ENCODE measurements at places on chromosomes 1 and 21.

DNA sequence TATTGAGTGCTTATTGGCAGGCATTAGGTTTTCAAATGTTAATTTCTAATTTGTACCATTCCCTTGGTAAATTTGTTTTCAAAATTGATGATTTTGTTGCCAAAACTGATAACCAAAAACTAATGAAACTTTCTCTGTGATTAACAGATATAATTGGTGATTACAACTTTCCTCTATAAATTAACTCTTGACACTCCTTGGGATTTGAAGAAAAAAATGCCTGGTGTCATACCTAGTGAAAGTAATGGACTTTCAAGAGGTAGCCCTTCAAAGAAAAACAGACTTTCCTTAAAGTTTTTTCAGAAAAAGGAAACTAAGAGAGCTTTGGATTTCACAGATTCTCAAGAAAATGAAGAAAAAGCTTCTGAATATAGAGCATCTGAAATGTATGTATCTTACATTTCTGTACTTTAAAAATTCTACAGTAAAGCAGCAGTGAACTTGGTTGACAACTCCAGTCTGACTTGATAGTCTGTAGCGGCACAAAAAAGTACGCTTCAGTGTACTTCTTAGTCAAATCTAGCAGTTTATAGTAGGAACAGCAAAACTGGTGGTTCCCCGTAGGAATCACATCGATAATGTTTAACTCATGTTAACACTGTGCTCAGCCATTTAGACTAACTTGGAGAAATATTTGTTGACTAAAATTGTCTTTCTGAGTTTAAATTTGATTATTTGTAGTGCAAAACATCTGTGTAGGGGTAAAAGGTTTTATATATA lies 3.0 kb downstream of the USP1 start:
- no peak for DNase-seq

- DNase-seq = no peak
Measured at GRCh38 chr1:170806961-170807360, 128.4 kb upstream of the MROH9 start.

- no peak for DNase-seq
Measured at GRCh38 chr1:30668024-30668423, 55.4 kb downstream of the MATN1 start.

GRCh38 chr21:36757196-36757595 lies 58.3 kb downstream of the SIM2 start:
- no peak for DNase-seq

DNA sequence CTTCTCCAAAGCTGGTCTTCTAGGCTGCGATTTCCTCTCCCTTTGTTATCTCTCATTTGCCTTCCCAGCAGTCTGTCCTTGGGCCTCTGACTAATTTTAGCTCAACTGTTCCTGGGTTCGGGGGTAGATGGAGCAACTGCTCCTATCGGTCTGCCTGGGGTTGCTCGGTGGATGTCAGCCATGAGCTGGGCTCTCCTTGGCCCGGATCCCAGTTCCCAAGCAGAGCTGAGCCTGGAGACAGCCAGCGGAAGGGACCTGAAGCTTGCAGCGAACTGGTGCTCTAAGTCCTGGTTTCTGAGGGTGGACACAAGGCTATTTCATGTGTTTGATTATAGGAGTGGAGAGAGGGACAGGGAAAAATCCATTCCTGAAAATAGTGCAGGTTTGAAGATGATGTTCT lies 423.0 kb downstream of the RPS6KC1 start:
- no peak for DNase-seq

GRCh38 chr21:44262338-44263056 lies 800 bp upstream of the DNMT3L start:
- DNase-seq = no peak

DNA sequence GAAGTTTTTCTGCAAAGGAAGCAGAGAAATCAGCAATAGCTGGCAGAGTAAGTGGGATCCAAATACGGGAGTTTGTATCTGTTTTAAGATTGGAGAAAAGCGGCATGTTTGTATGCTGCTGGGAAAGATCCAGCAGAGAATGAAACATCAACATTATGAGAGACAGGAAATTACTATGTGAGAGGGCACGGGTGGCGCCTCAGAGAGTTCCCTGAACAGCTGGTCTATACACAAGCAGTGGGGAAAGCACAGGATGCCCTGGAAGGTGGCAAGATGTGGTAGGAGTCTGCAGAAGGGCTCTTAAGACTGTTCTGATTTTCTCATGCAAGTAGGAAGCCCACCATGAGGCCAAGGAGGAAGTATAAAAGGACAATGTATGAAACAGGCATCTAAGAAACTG lies 130.4 kb downstream of the RERE start:
- DNase-seq = no peak

DNA sequence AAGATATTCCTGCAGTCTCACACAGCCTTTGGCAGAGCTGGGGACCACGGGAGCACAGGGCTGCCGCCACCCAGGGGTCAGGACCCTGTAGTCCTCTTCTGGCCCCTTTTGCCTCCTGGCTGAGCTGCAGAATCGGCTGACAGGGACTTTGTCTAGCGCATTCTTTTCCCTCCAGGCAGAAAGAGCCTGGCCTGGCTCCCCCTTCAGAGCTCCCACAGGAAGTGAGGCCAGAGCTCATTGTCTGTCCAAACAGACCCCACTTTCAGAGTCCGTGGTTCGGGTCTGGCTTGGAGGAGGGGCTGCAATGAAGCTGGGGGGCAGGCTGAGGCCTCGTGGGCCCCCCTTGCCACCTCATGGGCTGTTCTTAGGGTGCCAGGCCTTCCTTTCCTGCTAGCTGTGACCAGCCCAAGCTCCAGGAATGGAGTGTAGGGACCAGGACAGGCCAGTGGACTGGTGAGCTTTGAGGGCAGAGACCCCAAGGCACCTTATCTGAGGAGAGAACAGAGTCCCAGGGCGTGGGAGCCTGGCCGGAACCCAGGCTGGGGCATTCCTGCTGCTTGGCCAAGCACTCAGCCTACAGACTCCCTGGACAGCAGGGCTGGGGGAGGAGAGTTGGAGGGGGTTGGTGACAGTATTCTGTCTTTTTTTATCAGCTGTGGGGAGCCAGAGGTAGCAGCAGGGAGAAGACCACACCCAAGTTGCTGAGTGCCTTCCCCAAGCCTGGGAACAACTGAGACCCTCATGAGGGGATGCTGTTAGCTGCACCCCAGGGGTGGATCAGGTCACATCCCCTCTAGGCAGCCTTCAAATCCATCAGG lies 4.7 kb downstream of the CELSR2 start:
- DNase-seq = no peak

DNA sequence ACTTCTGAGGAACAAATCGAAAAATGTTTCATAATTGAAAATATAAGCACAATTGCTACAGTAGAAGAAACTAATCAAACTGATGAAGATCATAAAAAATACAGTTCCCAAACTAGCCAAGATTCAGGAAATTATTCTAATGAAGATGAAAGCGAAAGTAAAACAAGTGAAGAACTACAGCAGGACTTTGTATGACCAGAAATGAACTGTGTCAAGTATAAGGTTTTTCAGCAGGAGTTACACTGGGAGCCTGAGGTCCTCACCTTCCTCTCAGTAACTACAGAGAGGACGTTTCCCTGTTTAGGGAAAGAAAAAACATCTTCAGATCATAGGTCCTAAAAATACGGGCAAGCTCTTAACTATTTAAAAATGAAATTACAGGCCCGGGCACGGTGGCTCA lies 30.6 kb downstream of the IFNAR1 start:
- no peak for DNase-seq

GRCh38 chr21:45494851-45495680 lies 47.2 kb downstream of the SLC19A1 start:
- DNase-seq = no peak

- no peak for DNase-seq
Measured at GRCh38 chr1:85313888-85314696, 37.7 kb upstream of the BCL10 start.

DNA sequence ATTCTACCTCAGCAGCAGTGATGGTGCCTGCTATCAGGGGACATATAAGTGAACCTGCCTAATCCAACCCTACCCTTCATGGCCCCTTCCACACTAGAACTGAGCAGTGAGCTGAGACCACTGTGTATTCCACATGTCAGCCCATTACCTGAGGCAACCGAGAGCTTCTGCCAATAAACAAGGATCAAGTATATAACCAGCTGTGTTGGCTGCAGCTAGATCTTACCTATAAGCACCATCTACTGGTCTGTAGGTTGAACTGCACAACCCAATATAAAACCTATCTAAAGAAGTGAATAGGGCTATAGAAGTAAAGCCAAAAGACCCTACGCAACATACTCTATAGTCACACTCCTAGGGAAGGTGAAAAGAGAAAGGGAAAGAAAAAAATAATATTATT lies 376.9 kb downstream of the HHIPL2 start:
- DNase-seq = no peak

- no peak for DNase-seq
Measured at GRCh38 chr21:29206445-29206844, 76.0 kb downstream of the MAP3K7CL start.

- peak; percentile 69 for DNase-seq
Measured at GRCh38 chr1:27332536-27333281, 9.1 kb upstream of the SYTL1 start.

- no peak for DNase-seq
Measured at GRCh38 chr21:39803393-39803792, 58.4 kb downstream of the IGSF5 start.

- DNase-seq = no peak
Measured at GRCh38 chr1:41294216-41294615, 52.1 kb upstream of the SCMH1 start.

DNA sequence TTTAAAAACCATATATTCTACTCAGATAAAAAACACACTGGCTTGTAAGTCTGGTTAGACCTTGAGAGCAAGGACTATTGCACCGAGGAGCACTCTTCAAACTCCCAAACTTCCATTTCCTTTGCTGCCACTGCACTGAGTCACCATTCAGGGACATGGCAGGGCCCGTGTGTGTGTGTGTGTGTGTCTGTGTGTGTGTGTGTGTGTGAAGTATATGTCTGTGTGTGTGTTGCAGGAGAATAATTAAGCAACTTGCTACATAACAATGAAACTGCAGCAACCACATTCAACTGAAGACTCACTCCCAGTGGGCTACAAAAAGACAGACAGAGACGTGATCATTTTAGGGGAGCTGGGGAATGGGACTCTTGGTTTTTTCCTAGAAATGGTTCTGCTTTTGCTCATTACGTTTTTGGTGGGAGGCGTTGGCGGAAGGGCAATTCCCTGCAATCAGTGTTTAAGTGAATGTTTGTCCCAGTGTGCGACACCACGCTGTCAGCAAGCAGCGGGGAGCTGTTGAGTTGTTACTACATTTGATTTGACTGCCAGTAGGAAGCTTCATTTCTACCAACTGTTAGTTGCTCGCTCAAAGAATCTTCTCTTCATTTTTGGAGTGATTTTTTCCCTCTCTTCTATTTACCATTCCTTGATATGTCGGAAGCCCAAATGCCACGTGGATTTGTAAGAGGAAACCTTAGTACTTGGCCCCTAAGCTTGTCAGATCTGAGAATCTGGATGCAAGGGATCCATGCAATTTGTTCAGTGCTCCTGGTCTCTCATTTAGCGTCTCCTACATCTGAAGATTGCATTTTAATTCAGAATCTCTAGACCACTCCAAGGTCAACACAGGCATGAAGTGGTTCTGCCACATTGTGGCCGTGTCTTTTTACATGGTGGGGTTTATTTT lies 36.1 kb downstream of the ESRRG start:
- DNase-seq = no peak

DNA sequence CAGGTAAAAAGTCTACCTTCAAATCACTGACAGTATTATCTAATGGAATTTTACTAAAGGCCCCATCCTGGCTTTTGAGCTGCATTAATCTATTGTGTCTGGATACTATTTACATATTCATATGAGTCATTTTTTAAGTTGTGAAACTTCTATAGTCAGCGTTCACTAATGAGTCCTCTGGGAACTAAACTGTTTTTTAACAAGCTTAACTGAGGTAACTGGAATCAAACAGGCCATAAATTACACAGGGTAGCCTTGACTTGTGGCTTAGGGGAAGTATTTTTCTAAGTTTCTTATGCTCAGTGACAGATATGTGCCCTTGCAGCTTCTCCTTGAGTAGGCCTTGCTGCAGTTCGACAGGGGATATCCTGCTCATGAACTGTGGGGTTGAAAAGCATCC lies 68.8 kb downstream of the JMJD4 start:
- DNase-seq = no peak

DNA sequence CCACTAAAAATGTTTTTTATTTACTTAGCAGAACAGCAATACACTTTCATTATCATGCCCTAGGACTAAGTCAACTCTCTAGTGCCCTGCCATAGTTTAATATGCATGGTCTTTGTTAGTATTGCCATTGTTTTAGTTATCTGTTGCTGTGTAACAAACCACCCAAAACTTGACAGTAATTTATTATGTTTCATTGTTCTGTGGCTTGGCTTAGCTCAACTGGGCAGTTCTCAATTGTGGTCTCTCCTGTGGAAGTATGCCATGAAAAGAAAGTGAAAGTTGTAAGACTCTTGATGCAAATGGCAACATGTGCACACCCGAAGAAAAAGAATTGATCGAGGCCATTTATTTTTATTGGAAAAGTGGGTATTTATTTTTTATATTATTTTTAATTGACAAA lies 206.3 kb upstream of the KCTD3 start:
- DNase-seq = no peak

DNA sequence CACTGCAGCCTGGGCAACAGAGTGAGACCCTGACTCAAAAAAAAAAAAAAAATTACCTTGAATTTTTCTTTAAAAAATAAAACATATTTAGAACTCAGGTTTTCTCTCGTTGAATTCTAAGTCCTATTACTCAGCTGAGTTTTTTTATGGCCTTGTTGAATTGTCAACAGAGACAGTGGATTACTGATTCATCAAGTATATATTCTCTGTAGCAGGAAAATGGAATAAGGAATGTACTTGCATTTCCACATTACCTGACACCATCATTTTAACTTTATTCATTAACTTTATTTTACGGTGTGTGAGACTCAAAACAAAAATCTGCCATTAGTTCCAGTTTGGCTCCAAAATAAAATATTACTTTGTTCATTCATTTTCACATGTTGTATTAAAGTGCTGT lies 53.8 kb upstream of the APP start:
- no peak for DNase-seq

GRCh38 chr1:169514566-169515270 lies 29.0 kb upstream of the SLC19A2 start:
- no peak for DNase-seq

GRCh38 chr21:21851657-21852056 lies 853.4 kb downstream of the NCAM2 start:
- DNase-seq = no peak

DNA sequence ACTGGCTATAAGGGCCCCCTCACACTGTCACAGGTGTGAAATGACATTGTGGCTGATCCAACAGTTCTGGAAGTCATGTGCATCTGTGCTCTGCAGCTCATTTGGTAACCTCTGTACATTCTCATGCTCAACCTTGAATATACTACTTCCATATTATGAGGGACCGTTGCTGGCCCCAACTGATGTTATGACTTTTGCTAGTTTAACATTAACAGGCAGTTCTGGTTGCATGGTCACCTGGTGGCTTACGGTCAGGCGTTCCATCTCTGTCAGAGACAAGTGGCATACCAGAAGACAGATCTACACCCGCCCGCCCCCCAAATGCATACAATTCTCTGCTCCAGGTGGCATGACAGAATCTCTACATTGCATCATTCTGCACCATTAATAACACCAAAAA lies 6.0 kb upstream of the DIP2A start:
- DNase-seq = no peak

All from activated CD4-positive, alpha-beta memory T cell treated with anti-CD3 and anti-CD28 coated beads for 36 hours (primary cell).